ENCODE measurements at places on chromosomes 13 and 19.
A peak's percentile ranks its signal among the peaks of the same experiment; 100 is the strongest.

GRCh38 chr13:76016799-76017400 is 380.8 kb downstream of the LMO7 start:
- DNase-seq: no peak

GRCh38 chr13:74289861-74290773 is 155.9 kb upstream of the KLF12 start:
- no peak for DNase-seq

DNA sequence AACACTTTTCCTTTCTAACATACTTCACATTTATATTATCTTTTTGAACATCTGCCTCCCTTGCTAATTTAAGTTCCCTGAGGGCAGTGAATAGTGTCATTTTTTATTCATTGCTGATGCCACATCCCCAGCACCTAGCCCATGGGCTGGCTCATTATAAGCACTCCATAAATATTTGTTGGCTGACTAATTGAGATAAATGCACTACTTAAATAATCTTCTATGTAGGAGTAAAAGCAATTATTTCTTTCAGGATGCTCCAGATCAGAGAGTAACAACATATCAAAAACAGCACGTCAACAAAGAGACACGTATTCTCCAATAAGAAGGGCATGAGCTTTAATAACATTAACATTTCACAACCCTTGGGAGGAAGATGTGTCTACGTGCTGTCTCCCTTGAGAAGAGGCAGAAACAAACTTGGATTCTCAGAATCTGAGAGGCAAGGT is 228.2 kb downstream of the LHFPL6 start:
- DNase-seq: no peak

DNA sequence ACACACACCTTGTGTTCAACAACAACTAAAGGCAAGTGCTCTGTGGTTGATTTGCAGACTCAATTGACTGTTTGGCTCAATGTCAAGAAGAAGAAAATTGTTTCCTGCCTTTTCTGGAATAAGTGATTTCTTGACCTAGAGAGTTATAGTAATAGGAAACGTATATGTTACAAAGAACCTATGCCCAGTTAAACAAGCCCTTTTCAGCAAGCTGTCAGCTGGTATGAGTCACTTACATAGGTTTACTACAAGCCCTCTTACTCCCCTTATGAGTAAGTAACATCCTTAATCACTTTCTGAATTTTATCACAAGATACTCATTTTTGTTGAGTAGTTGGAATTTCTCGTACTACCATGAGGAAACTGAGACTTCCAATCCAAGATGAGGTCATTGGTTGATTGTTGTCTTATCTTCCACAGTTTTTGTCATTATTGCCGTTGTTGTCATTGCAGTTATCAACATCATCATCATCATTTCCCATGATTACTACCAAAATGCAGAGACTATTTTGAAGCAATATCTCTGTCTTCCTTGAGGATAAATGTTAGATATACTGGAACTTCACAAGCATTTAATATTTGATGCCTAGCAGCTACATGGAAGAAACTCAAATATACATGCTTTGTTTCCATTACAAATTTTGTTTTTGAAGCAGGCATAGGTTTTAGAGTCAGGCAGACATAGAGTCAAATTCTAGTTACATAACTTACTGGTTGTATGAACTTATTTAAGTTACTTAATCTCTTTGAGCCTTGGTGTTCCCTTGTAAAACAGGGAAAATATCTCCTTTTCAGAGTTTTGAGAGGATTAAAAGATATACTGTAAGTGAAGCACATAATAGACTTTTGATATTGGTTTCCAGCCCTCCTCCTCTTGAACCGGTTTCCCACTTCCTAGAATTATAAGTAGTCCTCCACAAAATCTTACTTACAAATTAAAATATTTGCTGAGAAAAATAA is 106.0 kb downstream of the RAP2A start:
- no peak for DNase-seq

- DNase-seq: no peak
These were observed 17.2 kb upstream of the TNFSF14 start for GRCh38 chr19:6687114-6687513.

- DNase-seq: no peak
These were observed 377.2 kb upstream of the GPC6 start for GRCh38 chr13:92849381-92849780.

DNA sequence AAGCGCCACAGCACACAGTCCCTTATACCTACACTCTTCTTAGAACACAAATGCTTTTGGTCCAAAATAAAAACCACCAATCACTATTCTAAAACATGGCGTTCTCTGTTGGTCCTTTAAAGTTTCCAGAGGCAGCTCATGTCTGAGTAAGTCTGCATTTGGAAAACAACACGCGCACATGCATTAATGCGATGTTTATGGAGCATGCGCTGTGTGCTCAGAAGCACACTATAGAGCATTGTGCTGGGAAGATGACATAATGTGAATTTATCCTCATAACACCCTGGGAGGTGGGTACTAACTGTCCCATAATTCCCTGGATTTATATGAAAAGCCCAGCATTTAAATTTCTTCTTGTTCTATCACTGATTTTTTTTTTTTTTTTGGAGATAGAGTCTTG is 10.7 kb downstream of the ZNF682 start:
- DNase-seq: no peak

DNA sequence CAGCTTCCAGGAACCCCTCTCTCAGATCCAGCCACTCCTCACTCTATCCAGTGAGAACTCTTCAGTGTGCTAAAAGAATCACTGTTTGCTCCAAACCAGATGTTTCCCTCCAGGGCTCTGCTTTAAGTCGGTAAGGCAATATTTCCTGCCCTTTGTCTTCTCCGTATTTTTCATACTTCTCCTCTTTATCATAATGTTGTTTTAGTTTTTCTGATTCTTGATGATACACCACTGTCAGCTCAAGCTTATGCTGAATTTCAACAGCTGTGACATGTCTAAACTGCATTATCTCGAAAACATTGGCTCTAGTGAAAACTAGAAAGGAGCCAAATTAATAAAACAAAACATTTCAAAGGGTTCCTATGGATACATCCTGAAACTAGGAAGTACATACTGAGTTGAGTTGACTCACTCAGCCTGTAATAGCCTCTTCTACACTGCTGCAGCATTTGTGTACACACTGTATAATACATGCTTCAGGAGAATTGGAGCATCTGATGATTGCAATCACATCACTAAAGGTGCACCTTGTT is 39.8 kb downstream of the GPR180 start:
- no peak for DNase-seq

GRCh38 chr19:48169578-48169938 is 586 bp downstream of the LIG1 start:
- peak; percentile 82 for DNase-seq

- DNase-seq: no peak
These were observed 102.9 kb downstream of the TEX26 start for GRCh38 chr13:31035185-31035965.

DNA sequence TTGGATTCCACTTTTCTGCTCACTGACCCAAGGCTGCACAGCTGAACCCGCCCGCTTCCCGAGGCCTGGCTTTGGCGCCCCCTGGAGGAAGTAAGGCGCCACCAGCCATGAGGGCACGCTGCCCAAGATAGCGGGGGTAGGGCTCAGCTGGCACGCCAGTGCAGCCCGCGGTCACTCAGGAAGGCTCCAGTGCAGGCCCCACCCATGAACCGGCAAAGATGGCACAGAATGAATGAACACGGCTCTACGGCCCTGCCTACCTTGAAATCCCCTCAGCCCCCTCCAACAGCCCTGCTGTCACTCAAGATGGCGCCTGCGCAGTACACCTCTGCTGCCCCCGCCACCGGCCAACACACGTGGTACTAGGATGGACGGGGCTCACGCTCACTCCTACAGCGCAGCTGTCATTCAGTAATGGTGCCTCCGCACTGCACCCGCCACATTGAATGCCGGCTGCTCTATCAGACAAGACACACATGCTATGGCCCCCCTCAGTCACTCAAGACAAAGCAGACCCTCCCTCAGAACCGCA is 3.0 kb downstream of the PEG3 start:
- no peak for DNase-seq

DNA sequence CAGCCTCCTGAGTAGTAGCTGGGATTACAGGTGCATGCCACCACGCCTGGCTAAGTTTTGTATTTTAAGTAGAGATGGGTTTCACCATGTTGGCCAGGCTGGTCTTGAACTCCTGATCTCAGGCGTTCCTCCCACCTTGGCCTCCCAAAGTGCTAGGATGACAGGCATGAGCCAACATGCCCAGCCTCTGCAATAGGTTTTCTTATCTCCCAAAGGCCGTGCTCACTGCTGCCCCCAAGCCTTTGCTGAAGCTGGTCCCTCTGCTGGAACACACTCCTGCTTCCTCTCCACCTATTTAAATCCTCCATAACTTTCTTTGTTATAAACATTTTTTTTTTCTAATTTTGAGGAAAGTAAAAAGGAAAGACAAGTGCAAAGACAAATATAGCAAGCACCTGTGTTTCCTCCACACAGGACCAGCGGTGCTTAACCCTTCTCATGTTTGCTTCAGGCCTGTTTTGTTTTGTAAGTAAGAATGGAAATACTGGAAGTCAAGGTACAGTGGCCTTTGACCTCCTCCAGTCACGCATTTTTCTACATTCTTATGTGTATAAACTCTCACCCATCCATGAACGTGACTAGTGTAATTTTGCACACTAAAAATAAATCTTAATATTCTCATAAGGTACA is 14.5 kb upstream of the TNFAIP8L1 start:
- DNase-seq: no peak

- DNase-seq: no peak
These were observed 13.2 kb upstream of the SPART start for GRCh38 chr13:36359301-36359950.

- DNase-seq: no peak
These were observed 7.9 kb upstream of the STK24 start for GRCh38 chr13:98584668-98585397.

- DNase-seq: no peak
These were observed 13.6 kb upstream of the DACT3 start for GRCh38 chr19:46674416-46675178.

- no peak for DNase-seq
These were observed 129.5 kb downstream of the ATP8A2 start for GRCh38 chr13:25501231-25501630.

- no peak for DNase-seq
These were observed 81.0 kb downstream of the NUFIP1 start for GRCh38 chr13:44908266-44908665.

GRCh38 chr19:37948362-37948761 is 41.4 kb downstream of the SIPA1L3 start:
- no peak for DNase-seq

- DNase-seq: no peak
These were observed 61.6 kb upstream of the SERTM1 start for GRCh38 chr13:36612230-36612629.

- DNase-seq: no peak
These were observed 413.1 kb upstream of the ARGLU1 start for GRCh38 chr13:106981051-106981450.

DNA sequence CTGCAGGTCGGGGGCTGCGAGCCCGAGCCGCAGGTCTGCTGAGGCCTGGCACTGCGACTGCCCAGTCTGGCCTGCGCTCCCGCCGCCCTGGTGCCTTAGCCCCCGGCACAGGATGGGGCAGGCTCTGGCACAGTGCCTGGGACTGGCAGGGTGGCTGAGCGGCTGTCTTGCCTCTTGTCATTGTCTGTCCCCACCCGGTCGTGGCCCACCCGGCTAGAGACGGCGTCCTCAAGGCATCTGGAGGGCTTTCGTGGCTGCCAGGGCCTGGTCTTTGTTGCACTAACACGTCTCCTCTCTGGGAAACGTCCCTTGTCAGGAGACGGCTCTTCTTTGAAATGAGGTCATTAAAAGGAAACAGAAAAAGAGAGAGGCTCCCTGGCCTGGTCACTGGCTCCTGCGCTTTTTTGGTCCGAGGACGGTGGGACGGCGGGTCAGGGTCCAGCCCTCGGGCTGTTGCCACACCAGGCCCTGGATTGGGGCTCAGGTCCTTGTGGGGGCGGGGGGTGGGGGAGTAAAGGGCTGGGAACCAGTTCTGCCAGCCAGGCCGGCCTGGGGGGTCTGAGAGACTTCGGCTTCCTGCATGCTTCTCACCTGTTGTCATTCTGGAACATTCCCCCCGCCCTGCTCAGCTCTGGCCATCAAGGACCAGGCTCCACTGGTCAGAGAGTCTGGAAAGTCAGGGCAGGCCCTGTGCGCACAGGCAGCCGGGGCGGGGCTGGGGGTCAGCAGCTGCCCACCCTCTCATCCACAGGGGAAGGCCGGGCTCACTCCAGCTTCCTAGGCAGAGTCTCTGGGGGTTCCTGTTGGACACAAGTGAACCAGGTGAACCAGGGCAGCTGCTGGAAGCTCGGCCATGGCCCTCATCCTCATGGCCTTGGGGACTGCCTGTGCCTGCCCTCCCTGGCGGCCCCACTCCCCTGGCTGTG is 6.2 kb upstream of the ZNF554 start:
- no peak for DNase-seq

- DNase-seq: no peak
These were observed 47.8 kb upstream of the C13orf46 start for GRCh38 chr13:114021464-114022308.

GRCh38 chr19:35752746-35753350 is 4.0 kb downstream of the HSPB6 start:
- no peak for DNase-seq

DNA sequence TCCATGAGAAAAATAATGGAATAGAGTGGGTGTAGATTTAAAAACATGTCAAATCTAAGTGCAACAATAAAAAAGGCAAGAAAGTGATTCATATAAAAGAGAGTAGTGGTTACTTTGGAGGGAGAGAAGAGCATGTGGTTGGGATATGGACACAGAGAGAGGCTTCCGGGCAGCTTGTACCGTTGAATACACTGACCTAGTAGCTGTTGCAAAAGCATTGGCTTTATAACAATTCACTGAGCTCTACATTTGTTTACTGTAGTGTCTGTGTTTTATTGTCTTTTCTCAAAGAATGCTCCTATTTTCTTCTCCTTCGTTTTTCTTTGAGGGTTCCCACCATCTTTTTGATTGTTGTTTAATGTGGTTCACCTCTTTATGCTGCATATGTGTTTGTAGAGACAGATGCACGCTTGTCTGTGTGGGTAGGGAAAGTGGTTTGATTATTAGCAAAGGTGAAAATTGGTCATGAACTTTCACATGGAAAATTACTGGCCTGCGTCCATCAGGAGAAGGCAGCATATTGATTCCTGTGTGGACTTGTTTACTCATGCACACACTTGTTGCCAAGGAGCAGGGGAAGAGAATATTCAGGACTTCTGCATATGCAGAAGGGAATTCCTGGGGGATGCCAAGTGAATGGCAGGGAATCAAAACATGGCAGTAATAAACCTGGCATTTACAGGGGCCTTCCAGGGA is 29.9 kb upstream of the IRS2 start:
- DNase-seq: no peak

GRCh38 chr13:50451609-50452008 is 391.9 kb downstream of the DLEU7 start:
- DNase-seq: no peak

GRCh38 chr13:100881291-100881864 is 206.8 kb upstream of the TMTC4 start:
- DNase-seq: no peak

GRCh38 chr13:27028683-27029480 is 142.7 kb downstream of the USP12 start:
- DNase-seq: no peak
